Stimulated activated CD4-positive, alpha-beta T cell treated with anti-CD3 and anti-CD28 coated beads, Interleukin-12 subunit alpha, Interleukin-12 subunit beta, amount 100 ng/mL, for 24 hours (primary cell): ENCODE measurements at places on chromosomes 5 and 9.

GRCh38 chr9:7977586-7977985 lies 178.0 kb upstream of the DMAC1 start:
- DNase-seq: no peak

DNA sequence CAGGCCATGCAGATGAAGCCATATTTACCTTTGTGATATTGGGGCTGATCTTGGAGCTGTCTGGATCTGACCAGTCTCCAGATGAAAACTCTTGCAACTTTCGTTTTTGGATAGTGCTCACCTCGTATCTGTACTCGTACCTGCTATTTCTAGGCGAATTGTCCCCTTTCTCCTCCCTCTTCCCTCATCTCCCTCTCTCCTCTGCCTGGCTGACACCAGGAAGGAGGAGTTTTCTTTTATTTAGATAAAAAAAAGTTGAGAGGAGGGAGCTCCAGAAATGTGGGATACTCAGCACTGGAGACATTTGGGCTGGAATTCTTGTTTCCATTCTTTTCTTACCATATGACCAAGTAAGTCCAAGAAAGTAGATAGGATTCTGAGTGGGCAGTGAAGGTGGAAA lies 54.6 kb upstream of the ABL1 start:
- no peak for DNase-seq

GRCh38 chr9:36828611-36829013 lies 205.5 kb downstream of the PAX5 start:
- DNase-seq: no peak

- no peak for DNase-seq
Measured at GRCh38 chr9:110900917-110901316, 137.4 kb downstream of the LPAR1 start.

DNA sequence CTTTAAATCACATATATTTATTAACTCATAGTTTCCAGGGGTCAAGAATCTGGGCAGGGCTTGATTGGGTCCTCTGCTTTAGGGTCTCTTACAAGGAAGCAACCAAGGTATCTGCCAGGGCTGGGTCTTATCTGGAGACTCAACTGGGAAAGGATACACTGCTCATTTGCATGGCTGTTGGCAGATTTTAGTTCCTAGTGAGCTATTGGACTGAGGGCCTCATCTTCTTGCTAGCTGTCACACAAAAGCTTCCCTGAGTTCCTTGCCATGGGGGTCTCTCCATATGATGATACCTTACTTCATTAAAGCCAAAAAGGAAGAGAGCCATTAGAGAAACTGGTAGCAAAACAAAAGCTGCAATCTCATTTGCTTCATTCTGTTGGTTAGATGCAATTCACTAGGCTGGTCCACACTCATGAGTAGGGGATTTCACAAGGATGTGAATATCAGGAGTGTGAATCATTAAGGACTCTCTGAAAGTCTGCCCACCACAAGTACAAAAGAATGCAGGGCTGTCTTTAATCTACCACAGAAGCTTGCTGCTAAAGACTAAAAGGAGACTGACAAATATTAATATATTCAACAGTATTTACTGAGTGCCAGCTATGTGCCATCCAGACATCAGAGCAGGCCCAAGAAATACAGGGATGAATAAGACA lies 42.0 kb upstream of the TIMD4 start:
- no peak for DNase-seq

DNA sequence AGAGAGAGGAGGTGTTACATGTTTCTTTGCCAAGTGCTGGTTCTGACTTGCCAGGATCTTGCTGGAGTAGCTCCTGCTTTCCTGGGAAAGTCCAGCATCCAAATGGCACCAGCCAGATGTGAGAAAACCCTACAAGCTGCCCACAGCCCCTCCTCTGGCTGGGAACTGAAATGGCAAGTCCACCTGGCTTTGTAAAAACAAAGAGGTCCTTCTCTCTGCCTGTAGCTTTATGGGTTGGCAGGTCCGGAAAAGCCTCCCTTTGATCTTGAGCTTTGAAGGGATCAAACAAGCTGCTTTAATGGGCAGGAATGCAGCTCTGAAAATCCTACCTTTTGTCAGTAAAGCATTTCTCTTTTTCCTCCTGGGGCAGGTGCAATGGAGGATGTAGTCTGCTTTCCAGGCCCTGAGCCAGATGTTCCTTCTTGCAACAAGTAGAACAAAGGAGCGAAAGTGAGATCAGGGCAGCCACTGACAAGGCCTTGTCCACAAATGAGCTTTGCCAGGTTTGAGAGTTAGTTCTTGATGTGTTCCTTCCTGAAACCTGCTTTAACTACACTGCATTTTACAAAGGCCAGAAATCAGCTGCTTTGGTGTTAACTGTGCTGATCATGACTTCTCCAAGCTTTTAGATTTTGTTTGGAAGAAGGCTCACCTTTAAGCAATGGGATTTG lies 456.7 kb downstream of the ZNF608 start:
- no peak for DNase-seq
